ENCODE measurements at places on chromosomes 12 and 14.

DNA sequence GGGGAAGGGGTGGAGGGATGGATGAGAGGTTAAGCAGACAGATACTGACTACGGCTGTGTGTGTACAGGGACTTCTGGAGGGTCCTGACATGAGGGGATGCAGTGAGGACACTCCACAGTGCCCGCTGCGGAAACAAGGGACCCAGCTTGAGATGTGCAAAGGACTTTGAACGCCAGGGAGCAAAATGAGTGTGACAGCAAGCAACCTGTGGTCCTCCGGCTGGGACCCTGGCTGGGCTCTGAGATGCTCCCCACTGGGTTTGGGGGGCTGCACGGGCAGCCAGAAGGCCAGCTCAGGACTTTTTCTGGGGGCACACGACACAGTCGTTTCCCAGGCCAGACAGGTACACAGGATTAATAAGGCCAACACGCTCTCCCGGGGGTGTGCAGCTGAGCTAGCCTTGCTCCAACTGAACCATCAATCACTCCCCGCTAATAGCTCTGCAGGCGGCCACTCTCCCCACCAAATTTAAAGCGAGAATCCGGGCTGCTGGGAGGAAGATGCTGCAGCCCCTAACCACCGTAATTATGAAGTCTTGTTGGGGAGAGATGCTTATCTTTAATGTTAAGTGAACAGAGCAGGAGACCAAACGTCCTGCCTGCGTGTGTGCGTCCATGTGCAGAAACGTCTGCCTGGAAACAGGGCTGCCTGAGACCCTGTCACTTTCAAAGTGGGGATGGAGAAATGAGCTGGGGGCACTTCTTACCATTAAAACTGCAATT, 51.6 kb upstream of the DLK1 start:
- DNase-seq: no peak

DNA sequence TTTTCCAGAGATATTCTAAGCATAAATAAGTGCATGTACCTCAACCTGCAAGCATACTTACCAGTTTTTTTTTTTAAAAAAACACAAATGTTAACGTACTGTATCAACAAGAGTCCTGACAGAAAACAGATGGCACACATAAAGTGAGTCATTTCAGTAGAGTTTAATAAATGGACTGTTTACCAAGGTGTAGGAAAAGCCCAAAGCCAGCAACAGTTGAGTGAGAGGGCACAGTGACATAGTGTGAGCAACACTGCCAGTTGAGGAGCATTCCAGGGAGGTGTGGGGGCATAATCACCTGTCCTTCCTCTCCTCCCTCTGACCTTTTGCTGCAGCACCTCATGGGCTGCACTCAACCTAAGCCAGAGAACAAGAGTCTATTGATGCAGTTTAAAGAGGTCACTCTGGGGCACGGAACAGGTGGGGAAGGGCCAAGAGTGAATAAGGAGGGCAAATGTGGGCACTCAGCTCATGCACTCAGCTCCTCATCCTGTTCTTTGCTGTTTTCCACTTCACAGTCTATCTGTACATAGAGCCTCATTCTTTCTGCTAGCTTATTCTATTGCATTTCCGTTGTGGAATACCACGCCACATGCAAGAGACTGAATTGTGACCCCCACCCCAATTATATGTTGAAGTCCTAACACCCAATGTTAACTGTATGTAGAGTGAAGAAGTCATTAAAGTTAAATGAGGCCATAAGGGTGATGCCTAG, 29.3 kb downstream of the DHRS2 start:
- no peak for DNase-seq

- no peak for DNase-seq
These were observed 103.3 kb upstream of the FKBP4 start for GRCh38 chr12:2691345-2692071.

DNA sequence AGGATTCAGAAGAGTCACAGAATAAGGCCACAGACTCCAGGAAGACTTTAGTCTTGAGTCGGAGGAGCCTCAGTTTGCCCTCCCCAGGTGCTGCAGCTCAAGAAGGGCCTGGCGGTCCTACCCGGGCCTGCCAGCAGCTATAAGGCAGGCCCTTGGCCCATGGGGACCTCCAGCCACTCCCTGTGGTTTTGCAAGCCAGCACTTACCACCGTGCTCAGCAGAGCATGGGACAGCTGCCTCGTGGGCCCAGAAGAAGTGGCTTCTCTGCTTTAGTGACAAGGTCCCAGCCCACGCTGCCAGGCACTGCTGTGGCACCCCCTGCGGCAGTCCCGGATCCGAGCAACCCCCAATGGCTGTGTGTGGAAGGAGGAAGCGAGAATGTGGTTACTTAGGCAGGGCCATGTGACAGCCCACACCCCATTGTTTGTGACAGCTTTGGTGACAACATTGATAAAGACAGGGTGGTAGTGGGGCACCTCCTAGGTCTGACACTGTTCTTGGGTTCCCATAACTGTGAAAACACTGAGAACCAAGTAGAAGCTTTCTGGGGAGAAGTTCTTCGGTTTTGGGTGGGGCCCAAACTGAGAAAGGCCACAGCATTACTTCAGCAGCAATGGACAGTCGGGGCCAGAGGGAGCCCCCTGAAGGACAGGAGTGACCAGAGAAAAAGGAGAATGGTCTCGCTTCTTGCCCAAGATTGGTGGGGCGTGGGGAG, at the start of gene SELPLG:
Gene SELPLG (minus strand): TSS at position 361 of the 715 bp plus-strand sequence. CDS start 9,587 bp downstream, outside the sequence.
- DNase-seq: no peak

DNA sequence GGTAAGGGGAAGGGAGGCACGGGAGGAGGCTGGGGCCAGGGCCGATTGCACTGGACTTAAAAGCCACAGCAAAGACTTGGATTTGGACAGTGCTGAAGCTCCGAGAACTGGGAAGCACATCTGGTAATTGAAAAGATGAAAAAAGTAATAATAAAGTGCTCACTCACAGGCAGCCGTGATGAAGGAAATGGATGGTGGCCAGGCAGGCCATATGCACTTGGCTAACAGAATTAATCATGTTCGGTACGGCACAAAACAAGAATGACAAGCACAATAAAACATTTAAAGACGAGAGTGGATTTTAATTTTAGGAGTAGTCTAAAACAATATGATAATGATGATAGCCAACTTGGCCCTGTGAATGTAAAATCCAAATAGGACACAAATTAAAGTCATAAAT, 154.3 kb downstream of the VRK1 start:
- no peak for DNase-seq

DNA sequence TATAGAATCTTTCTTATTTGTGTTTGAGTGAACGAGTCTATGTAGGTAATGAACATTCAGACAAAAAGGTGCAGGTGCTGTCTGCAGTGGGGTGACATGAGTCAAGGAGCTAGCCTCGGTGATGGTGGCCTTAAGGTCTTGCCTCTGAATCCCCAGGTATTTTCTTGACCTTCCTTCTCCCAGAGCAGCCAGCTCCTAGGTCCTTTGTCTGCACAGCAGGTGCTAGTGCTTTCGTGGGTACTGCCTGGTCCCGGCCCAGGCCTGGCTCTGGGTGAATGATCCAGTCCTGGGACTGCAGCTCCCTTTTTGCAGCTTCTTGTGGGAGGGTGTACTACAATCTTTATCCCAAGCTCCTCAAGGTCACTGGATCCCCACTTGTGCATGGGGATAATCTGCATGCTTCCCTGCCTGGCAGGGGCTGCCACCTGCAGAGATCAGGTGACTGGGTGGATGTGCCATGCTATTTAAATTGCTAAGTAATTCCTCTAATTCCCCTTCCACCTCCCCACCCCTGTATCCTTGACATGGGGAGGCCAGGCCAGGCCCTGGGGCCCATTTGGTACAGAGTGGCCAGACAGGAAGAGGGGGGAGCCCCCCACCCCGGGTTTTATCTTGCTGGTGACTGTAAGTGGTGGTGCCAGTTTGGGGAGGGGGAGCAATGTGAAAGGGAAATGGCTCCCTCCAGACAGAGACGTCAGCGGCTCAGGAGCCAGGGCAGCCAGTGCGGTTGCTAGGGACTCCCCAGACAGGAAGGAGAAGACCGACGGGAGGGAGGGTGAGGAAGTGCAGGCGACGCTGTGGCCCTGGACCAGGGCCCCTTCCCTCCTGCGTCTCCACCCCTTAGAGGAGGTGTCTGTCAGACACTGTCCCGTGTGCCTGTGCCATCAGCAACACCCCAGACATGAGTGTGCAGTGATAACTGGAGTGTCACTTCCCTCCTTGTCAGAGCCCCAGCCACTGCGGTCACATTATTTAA, 6.7 kb downstream of the VASH1 start:
- no peak for DNase-seq
